ENCODE measurements at places on chromosomes 1 and 21.

DNA sequence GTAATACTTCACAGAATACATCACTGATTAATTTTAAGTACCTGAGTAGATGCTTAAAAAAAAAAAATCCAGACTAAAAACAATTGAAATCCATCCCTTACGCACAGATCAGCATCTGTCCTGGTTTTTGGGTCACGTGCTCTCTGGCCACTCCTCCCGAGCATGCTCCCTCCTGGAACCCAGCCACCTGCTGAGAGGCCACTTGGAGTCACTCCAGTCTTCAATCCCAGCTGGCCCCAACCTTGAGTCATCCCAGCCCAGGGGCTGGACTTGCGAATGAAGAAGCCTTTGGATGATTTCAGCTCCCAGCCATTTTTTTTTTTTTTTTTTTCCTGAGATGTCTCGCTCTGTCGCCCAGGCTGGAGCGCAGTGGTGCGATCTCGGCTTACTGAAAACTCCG is 8.9 kb downstream of the MAP1LC3C start:
- DNase-seq = no peak

GRCh38 chr1:27418326-27419185 is 26.1 kb downstream of the GPR3 start:
- DNase-seq = peak; percentile 81

- DNase-seq = no peak
Observed at GRCh38 chr1:12773438-12773837, at the start of gene PRAMEF12. Gene PRAMEF12 (plus strand): TSS chr1:12773738. CDS start chr1:12774868, 1,130 bp downstream.

- DNase-seq = no peak
Observed at GRCh38 chr1:41892301-41892781, 26.4 kb downstream of the HIVEP3 start.

- DNase-seq = no peak
Observed at GRCh38 chr1:243528459-243529121, 272.7 kb downstream of the SDCCAG8 start.

DNA sequence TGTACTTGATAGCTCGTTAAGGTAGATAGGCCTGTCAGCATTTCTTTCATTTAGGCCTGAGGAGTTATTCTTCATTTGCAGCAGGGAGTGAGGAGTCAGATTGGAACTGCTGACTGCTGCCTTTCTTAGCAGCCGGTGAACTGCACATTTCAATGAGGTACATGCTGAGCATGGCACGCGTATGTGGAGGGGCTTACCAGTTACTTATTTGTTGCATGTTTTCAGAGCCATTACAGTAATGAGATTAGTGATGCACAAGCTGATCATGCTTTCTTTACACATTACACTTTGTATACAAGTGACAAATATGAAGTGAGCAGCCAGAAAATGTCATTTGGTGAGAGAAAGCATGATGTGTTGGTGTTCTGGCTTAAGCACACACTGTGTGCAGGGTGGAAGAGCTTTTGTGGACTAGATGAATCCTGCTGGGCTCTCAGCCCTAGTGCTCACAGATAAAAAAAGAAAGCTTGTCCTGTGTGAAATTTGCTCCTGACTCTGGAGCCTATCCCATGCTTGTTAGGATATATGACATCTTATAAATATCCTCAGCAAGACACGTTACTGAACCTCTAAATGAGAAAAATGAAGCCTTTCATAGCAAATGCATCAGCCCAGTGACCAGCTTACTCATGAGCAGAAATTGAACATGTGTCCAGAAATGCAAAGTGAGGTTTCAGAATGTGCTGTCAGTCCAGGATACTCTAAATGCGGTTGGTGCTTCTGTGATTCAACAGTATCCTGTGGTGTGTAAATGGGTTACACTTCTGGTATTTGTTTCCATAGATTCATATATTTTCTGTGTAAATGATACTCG is 574.7 kb upstream of the ADGRL2 start:
- DNase-seq = no peak

DNA sequence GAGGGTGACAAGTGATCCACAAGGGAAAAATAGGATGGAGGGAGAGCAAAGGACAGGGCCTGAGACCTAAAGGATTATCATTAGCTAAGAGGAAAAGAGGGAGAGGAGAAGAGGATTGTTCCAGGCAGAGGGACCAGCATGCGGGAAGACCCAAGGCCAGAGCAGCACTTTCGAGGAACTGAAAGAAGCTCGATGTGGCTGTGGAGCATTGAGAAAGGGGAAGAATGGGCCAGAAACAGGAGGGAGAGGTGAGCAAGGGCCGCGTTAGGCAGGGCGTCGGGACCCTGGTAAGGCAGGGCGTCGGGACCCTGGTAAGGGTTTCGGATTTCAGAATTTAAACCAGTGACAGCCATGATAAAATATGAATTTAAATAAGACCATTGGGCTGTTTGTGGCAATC is 22.8 kb upstream of the CSF1 start:
- DNase-seq = no peak

DNA sequence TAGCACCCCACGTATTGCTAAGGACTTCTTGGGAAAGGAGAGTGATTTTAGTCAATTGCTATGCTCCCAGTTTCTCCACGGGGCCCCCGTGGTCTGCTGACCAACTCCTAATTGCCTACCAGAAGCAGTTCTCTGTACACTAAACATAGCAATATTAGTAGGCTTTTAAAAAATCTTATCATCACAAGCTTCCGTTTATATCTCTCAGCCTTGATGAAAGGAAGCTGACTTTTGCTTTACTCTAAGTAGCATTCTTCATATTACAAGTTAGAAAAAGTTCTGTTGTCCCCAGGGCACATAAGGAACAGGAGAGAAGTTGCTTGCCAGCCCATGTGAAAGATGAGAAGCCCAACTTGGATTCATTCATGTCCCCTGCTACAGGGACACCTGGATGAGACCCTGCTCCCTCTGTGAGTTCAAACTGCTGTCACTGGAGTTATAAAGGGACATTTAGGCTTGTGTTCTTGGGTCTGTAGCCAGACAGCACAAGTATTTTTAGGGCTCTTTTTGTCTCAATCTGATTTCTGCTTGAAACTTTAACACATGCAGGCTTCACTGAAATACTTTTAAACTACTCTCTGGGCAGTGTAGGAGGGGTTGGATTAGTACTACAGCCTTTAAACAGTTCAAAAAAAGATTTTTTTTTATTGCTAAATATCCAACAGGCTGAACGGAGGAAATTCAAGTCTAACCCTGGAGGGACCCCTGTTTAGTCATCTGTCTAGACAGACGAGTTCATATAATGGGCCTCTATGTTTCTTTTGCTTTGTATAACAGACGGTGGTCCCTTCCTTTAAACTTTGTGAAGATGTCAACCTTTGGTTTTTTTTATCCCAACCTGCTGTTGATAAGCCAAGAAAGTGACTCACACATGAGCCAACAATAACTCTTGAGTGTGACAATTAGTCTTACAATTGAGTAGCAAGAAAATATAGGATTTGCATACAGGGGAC is 29.5 kb downstream of the TGFB2 start:
- no peak for DNase-seq

DNA sequence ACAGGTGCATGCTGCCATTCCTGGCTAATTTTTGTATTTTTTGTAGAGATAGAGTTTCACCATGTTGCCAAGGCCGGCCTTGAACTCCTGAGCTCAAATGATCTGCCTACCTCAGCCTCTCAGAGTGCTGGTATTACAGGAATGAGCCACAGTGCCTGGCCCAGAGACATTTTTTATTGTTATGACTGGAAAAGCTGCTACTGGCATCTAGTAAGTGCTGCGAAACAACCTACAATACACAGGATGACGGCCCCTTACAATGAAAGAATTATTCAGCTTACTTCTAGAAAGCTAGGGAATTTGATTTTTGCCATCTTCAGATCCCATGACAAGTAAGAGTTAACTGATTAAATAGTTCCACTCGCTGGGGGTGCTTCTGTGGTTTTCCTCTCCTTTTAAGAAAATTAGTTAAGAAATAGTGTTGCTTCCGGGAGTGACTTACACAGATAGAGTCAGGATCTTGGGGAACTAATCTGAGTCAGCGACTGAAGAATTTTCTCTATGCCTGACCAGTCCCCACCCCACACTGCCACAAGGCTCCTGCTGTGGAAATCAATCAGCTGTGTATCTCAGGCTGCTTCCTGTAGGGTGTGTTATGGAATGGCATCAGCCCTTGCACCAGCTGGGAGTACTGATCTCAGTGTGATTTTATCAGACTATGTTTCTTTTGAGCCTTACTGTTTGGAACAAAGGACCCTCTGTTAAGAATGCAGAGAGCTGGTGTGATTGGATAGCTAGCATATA is 93.0 kb upstream of the BMP8A start:
- DNase-seq = no peak

DNA sequence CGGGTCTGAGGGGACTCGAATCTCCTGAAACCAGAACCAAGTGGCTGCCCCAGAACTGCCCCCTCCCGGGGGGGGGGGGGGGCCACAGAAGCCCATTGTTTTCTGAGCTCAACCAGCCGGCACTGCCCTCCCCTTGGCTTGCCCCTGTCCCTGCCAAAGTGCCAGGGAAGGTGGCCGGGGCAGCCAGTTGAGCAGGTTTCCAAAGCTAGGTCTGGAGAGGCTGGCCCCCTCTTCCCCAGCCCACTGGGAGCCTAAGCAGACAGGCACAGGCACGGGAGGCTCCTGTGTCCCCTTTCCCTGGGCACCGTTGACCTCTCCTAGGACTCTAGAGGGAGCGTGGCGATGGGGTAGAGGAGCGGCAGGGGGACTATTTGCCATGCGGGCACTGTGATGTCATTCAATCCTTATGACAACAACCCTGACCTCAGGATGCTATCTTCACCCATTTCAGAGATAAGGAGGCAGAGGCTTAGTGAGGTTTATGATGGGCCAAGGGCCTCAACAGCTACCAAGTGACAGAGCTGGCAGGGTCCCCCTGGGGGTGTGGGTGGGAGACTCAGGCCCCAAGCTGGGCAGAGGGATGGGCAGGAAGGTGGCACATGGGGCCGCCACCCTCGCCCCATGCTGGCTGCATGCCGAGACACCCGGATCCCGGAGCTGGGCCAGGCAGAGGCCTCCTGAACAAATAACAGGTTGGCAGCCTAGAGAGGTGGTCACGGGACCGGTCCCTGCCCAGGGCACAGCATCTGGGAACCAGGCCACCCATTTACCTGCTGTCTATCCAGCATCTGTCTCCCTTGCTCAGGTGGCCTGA is 35.0 kb downstream of the RAP1GAP start:
- no peak for DNase-seq

GRCh38 chr1:143748906-143749305 is 222.9 kb downstream of the FAM72C start:
- no peak for DNase-seq

DNA sequence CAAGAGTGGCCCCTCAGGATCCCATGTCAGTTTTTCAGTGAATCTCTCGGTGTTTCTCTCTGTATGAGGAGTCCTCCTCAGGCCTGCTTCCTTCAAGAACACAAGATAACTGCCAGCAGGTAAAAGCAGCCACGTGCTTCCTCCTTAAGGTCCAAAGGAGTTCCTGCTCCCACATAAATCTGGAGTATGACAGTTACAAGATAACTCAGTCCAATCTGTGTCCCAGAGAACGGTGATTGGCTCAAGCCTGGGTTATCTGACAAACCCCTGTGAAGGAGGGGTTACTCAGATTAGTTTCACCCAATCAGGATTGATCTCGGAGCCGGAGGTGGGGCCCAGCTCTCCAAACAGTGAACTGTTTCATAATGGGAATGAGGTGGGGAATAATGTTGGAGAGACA is 5.8 kb upstream of the ANKRD13C start:
- no peak for DNase-seq

- no peak for DNase-seq
Observed at GRCh38 chr1:225859151-225859550, 23.0 kb downstream of the TMEM63A start.

GRCh38 chr1:1577367-1578011 is 2.8 kb upstream of the SSU72 start:
- DNase-seq = no peak

GRCh38 chr1:240732390-240732789 is 120.4 kb upstream of the GREM2 start:
- DNase-seq = peak; percentile 60

DNA sequence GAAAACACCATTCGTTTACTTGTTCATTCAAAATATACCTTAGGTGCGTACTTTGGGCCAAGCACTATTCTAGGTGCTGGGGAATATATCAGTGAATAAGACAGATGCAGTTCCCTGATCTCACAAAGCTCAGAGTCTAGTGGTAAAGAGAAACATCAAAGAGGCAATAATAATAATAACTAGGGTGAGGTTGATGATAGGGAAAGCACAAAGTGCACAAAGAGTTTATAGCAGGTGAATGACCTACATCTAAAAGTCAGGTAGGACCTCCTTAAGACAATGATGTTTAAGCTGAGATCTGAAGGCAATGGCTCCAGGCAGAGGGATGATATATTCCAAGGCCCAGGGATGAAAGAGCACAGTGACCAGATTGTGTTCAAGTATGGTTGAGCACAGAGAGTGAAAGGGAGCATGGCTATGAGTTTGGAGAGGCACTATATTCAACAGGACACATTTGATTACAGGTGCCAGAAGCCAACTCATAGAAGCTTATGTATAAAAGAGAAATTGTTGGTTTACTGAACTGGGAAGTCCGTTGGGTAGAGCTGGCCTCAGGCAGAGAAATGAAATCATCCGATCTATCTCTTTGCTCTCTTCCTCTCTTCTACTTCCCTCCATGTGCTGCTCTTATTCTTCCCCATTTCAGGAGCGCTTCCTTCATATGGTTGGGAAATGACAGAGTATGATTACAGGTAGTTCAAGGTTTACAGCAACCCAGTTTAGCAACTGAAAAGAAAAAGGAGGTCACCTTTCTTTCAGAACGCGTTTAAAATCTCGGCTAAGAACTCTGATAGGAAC is 23.0 kb upstream of the CCT8 start:
- DNase-seq = no peak

DNA sequence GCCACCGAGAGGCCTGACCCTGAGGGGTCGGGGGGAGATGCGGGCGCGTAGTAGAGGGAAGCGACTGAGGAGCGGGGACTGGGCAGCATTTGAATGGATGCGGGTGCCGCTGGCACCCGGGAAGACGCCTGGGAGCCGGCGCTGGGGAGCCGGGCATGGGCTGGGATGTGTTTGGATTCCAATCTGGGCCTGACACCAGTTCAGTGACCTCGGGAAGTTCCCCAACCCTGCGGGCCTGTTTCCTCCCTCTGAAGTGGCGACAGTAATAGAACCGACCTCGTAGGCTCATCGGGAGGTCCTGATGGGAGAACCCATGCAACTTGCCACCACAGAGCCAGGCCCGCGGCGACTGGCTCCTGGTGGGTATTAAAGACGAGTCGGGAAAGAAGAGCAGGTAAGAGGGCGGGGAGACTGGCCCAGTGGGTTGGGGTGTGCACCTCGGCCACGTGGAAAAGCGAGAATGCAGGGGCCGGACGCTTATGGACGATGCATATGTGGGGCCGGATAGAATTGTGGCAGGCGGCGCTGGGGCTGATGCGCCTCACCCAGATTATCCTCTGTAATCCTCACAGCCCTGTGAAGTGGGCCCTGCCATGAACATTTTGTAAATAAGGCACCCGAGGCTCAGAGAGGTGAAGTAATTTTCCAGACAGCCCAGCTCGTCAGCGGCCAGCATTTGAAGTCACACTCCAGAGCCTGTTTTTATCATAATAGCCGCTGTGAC is 105.8 kb downstream of the SLC16A1 start:
- DNase-seq = no peak

- DNase-seq = no peak
Observed at GRCh38 chr1:74470251-74470650, 42.2 kb downstream of the LRRC53 start.

DNA sequence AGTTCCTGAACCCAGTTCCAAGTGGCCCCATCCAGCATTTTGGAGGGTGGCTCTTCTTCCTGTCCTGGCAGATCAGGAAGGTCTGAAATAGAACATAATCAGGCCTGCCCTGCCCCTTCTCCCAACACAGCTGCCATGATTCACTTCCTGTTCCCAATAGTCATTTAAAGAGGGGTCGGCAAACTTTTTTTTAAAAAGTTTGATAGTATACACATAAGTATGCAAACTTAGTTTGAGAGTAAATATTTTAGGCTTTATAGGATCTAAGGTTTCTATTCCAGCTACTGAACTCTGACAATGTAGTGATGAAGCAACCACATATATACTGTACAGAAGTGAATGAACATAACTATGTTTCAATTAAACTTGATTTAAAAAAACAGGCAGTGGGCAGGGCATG is 66.4 kb downstream of the LUZP1 start:
- DNase-seq = no peak
